A549 treated with GW870086 at 1 μM for 4 hours (cell line): ENCODE measurements at places on chromosomes 11 and 22. TPM values are rescaled to one million over a fixed set of nuclear protein-coding genes. Genes with fewer than 3 reads are reported as not detected.

FXYD6 gene
- total RNA-seq = 0.16 to 0.36 TPM (median 0.30 TPM) in 4 of 5 replicates, not detected in the other

KCNK4 gene
- 0.10 TPM in 1 of 5 replicates, not detected in the others for total RNA-seq

RIMBP3B gene
- total RNA-seq = 0.24 to 0.63 TPM (median 0.32 TPM) in 5 replicates

ZNRD2 gene
- 65.2 to 81.7 TPM (median 80.6 TPM) in 5 replicates for total RNA-seq

NCF4 gene
- 0.09 to 0.33 TPM in 2 of 5 replicates, not detected in the others for total RNA-seq

RASGRP2 gene
- 1.1 to 2.6 TPM (median 1.4 TPM) in 5 replicates for total RNA-seq

FAT3 gene
- total RNA-seq = 0.21 to 0.87 TPM (median 0.59 TPM) in 5 replicates

ART1 gene
- 0.10 TPM in 1 of 5 replicates, not detected in the others for total RNA-seq

GUCY1A2 gene
- 0.02 to 0.03 TPM (median 0.02 TPM) in 4 of 5 replicates, not detected in the other for total RNA-seq

ASRGL1 gene
- 10.2 to 14.3 TPM (median 13.9 TPM) in 5 replicates for total RNA-seq

TSGA10IP gene
- not detected in 5 replicates for total RNA-seq

MRGPRX3 gene
- total RNA-seq = not detected in 5 replicates

APOBEC3C gene
- total RNA-seq = 24.6 to 29.2 TPM (median 27.5 TPM) in 5 replicates

SAA2 gene
- total RNA-seq = 0.24 to 0.43 TPM in 2 of 5 replicates, not detected in the others

MUC5AC gene
- 1.5 to 2.3 TPM (median 2.0 TPM) in 5 replicates for total RNA-seq

OR4A16 gene
- not detected in 5 replicates for total RNA-seq

BCR gene
- 14.5 to 16.0 TPM (median 15.1 TPM) in 5 replicates for total RNA-seq

E2F8 gene
- 5.6 to 7.0 TPM (median 6.2 TPM) in 5 replicates for total RNA-seq

SLC36A4 gene
- 11.3 to 19.1 TPM (median 17.1 TPM) in 5 replicates for total RNA-seq

CACNA1I gene
- total RNA-seq = 0.03 to 0.08 TPM (median 0.06 TPM) in 5 replicates
